ENCODE measurements at places on chromosomes 6 and 20.

- DNase-seq = no peak
Measured at GRCh38 chr6:16637635-16638034, 123.6 kb downstream of the ATXN1 start.

GRCh38 chr6:149065658-149066556, 251.6 kb upstream of the TAB2 start:
- no peak for DNase-seq

DNA sequence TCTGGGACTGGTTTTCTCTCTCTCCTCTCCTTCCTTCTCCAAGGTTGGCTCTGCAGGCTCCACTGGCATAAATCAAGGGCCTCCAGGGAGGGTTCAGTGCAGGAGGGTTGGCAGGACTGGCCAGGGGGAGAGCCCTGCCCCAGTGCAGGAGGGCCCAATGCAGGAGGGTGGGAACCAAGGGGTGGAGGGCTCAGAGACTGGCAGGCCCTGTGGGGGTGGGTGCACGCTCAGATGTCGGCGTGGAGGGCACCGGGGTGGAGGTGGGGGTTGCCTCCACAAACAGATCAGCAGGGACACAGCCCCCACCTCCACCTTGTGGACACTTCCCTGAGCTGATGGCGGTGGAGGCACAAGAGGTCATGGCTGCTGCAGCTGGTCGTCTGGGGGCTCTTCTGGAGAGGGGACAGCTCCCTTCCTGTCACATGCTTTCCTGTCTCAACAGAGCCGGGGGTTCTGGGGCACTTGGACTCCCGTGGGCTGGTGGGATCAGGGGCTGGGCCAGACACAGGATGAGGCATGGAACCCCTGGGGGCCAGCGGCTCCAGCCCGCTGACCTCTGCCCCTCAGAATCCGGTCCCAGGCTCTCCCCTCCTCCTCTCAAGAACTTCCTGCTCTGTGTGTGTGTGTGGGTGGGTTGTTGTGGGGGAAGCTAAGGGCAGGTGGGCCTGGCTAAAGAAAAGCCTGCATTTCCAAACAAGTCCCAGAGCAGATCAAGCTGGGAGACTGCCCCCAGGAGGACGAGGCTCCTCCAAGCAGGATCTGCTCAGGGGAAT, 2.7 kb upstream of the ABHD16B start:
- DNase-seq = no peak

DNA sequence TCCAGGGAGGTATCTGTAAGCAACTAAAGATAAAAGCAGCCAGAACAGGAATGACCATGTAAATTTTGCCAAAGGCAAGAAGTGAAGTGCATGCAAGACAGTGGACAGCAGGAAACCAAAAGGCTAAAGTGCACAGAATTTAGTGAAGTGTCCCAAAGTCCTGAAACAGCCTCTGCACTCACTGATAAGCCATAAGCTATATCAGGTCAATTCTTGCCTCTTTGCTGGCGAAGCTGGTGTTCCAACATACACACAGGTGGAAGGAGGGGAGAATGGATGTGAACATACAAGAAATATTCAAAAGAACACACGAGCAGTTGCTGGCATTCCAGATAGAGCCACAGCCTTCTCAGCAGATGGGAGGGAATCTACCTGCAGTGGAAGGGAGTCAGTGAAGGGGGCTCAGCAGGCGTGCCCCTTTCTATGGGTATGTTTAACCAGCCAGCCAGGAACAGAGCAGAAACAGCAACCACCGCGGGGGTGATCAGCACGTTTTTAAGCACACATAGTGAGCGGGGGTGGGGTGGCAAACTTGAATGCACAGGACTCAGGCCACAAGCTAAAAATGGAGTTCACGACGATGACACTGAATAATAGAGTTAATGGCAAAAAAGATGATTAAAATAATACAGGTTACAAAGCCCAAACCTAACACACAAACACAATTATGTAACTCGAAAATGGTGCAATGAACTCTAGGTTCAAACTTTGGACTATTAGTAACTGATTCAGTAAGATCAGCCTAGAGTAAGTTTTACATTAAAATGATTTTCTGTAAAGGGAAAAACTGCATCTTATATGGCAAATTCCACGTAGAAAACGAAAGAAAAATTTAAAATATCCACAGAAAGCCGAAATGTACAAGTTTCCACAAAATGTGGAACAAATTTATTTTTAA, 1.2 kb downstream of the ECI2 start:
- DNase-seq = peak; percentile 10

DNA sequence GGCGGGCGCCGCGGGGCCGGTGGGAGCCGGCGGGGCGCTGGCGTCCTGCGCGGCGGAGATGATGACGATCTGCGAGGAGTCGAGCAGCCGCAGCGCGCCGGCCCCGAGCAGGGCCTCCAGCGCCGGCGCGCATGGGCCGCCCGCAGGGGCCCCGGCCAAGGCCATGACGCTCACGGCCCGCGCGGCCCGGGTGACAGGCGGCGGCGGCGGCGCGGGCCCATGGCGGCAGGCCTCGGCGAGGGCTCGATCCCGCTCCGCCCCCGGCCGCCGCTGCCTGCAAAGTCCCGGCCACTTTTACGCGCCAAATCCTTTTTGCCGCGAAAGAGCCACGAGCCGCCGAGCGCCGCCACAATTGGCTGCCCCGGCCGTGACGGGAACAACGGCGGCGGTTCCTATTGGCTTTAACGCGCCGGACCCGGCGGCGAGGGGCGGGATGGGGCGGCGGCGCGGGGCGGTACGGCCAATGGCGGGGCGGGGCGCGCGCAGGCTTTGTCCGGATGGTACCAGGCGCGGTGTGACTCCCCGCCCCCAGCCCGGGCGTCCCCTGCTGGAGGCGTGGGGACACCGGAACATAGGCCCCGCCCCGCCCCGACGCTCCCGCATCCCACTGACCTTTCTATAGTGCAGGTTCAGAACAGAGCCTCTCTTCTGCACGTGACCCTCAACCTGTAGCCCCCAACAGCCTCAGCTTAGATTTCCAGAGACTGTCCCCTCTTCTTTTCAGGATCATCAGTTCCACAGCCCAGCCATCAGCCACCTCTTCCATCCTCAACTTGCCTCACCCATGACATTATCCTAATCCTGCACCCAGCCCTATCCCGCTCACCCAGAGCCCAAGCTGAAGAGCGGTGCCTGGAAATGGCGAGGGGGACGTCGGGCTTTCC, at the start of gene E2F1:
Gene E2F1, minus strand, starts transcription at position 286 of the 884 bp plus-strand sequence. Its CDS starts 121 bp downstream, at position 165.
- DNase-seq = peak; percentile 83

GRCh38 chr6:107789361-107789760, 34.8 kb downstream of the SCML4 start:
- DNase-seq = no peak

DNA sequence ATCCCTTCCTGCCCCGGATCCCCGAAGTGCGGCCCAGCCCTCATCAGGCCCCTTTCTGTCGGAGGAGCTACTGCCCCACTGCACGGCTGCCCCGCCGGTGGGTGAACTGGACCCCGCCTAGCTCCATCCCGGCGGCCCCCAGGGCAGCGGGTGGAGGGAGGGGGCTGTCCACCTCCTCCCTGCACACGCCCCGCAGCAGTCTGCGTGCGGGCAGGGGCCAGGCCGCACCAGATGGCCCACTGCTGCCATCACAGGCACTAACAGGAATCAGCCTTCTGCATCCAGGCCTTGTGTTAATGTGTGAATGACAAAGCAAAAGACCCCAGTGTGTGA, 54.9 kb upstream of the UNC93A start:
- DNase-seq = no peak

GRCh38 chr6:20464041-20464440, 62.4 kb downstream of the E2F3 start:
- DNase-seq = no peak

DNA sequence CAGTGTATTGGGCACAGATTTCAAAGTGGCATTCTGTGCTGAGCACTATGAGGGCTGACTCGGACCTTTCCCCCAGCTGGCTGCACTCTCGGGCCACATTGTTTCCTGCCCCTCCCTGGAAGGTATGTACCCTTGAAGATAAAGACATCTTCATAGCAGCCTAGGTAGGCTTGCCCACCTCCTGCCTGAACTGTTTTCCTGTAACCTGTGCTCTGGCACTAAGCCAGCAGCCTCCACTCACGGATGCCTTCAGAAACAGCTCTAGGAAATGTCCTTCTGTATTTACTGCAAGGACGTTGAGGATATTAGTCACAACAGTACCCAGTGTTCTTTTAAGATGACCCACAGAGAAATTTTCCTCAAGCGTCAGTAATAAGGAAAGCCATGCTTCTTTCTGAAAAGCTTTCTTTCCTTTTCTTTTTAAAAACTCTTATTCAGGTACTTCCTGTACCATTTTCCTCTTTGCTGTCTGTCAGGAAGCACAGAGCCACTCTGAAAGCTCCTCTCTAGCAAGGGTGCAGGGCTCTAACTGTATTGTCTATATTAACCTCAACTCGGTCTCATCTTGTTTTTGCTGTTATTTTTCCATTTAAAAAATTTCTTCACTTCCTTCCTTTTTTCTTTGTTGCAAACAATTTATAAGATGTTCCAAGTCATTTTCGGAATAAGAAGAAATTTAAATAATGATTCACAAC, 43.5 kb downstream of the TTI1 start:
- DNase-seq = no peak

GRCh38 chr20:48823476-48823875, 4.3 kb downstream of the PREX1 start:
- no peak for DNase-seq

DNA sequence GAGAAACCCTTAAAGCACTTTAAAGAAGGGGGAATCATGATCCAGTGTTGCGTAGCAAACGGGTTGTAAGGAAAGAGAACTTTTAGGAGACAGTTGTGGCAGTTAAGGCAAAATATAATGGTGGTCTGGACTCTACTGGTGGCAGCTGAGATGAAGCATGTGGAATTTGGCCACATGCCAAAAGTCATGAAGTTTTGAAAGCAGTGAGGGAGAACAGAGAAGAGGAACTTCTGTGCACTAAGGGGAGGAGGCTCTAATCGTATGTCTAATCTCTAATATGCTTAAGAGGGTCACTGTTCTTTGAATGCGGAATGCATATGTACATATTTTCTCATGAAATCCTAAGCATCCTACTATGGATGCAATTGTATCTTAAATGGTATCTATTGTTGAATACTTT, 91.5 kb downstream of the RIMS1 start:
- no peak for DNase-seq

DNA sequence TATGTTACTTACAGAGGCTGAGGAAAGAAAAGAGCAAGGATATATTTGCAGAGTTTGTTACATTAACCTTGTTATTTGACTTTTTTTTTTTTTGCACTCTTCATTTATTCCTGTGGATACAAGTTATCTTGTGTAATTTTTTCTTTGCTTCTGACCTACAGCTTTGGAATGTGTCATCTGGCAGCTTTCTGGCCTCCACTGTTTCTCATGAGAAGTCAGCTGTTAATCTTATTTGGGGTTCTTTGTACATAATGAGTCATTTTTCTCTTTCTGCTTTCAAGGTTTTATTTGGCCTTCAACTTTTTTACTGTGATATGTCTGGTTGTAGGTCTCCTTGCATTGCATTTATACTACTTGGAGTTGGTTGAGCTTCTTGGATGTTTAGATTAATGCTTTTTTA, 333.4 kb downstream of the SMOC2 start:
- no peak for DNase-seq

GRCh38 chr20:8587810-8588209, 455.7 kb downstream of the PLCB1 start:
- DNase-seq = no peak

- no peak for DNase-seq
Measured at GRCh38 chr20:23326774-23327173, 23.8 kb upstream of the NXT1 start.

GRCh38 chr20:63896264-63897105, 1.6 kb downstream of the DNAJC5 start:
- no peak for DNase-seq

DNA sequence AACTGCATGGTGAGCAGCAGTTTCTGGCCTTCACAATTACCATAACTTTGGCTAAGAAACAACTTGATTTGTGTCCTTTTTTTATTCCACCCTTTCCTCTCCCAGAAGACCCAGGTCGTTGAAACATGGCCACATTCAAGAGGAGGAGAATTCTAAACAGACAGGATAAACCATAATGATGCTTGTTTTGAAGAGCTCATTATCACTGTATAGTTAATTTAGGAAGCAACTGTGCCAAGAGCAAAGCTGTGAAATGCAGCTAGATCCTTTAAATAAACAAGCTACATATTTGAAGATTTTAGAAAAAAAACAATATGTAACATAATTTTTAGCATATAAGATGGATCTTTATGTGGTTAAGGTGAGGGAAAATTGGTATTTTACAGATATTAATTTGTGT, 104.5 kb downstream of the KLHL32 start:
- no peak for DNase-seq

GRCh38 chr20:63084563-63084927, 77.8 kb upstream of the BHLHE23 start:
- DNase-seq = no peak

DNA sequence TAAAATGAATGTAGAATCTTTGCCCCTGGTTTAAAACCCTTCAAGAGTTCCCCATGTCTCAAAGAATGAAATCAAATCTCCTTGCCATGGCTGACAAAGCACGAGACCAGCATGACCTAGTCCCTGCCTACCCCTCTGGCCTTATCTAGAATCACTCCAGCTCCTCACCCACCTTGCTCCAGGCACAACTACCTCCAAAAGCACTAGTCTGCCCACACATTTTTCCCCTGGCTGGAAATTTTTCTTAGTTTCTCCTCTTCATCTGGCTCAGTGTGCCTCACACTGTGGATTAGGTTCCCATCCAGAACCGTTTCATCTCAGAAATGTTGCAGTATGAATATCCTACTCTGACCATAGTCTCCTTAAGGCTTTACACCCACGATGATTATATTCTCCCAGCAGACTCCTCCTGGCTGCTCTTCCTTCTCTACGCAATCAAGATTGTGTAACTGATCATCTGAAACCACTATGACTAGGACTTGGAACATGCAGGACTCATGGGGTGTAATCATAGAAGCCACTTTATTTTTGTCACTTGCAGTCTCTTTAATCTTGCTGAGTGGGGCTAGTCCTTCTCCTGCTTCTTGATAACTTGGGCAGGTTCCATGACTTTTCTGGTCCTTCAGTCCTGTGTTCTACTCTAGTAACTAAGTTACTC, 7.8 kb upstream of the MRS2 start:
- DNase-seq = no peak

DNA sequence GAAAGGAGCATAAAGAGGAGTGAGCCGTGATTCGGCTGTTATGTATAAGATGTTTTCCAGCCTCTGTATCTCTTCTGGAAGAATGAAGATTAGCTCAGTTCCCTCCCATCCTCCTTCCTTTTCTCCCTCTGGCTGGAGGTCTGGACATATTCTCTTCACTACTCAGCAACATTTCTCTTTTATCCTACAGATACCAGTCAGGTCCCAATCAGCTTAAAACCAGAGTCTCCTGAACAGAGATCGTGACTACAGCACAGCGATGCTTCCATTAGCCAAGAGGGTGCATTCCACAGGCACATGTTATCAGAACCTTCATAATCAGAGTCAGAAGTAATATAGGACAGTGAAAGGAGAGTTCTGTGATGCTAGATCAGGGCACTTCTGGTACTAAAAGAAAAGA, 133.9 kb upstream of the SOX4 start:
- DNase-seq = no peak

DNA sequence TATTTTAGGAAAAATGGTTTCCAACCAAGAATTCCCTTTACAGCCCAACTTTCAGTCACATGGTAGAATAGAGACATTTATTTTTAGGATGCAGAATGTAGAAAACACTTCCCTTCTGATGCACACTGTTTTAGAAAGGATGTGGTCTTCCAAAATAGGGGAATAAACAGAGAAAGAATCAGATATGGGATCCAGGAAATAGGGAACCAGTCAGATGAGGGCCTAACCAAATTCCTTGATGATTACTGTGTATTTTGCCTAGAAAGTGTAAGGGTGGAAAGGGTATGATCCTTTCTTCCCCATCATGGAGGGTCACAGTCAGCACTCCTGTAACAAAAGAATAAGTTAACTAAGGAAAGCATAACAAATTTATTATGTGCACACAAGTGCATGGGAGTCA, 27.4 kb downstream of the SLX4IP start:
- no peak for DNase-seq

Data from activated CD8-positive, alpha-beta memory T cell treated with anti-CD3 and anti-CD28 coated beads for 4 hours (primary cell).